ENCODE measurements at places on chromosomes 2 and 18.

DNA sequence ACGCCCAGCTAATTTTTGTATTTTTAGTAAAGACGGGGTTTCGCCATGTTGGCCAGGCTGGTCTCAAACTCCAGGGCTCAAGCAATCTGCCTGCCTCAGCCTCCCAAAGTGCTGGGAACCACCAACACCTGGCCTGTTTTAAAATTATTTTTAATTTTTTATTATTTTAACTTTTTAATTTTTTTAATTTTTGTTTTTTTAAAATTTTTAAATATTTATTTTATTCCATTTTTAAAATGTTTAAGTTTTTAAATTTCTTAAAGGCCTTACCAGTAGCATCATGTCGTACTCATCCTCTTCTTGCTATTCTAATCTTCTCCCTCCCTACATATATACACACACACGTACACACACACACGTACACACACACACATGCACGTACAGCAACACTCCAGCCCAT lies 1.4 kb downstream of the LYG1 start:
- no peak for DNase-seq

DNA sequence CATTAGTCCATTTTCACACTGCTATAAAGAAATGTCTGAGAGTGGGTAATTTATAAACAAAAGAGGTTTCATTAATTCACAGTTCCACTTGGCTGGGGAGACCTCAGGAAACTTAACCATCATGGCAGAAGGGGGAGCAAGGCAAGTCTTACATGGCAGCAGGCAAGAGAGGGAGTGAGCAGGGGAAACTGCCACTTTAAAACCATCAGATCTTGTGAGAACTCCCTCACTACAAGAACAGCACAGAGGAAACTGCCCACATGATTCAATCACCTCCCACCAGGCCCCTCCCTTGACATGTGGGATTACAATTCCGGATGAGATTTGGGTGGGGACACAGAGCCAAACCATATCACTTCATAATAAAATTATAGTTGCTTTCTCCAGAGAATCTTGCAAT lies 365.5 kb upstream of the ID2 start:
- no peak for DNase-seq

DNA sequence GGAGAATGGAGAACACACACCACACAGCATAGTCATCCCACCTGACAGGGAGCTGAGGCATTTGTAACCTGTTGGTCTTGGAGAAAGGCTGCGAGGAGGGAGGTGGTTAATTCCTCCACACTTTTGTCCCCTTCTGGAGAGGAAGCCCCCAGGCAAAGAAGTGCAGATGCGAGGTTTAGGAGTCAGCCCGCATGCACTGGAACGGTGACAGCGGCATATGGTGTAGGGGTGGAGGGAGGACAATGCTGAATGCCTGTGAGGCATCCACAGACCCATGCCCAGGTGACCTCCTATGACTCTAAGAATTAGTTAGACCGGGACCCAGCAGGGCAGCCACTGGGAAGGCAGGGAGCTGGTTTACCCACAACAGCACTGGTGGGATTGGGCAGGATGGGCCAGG lies 12.2 kb downstream of the SPATA3 start:
- no peak for DNase-seq

DNA sequence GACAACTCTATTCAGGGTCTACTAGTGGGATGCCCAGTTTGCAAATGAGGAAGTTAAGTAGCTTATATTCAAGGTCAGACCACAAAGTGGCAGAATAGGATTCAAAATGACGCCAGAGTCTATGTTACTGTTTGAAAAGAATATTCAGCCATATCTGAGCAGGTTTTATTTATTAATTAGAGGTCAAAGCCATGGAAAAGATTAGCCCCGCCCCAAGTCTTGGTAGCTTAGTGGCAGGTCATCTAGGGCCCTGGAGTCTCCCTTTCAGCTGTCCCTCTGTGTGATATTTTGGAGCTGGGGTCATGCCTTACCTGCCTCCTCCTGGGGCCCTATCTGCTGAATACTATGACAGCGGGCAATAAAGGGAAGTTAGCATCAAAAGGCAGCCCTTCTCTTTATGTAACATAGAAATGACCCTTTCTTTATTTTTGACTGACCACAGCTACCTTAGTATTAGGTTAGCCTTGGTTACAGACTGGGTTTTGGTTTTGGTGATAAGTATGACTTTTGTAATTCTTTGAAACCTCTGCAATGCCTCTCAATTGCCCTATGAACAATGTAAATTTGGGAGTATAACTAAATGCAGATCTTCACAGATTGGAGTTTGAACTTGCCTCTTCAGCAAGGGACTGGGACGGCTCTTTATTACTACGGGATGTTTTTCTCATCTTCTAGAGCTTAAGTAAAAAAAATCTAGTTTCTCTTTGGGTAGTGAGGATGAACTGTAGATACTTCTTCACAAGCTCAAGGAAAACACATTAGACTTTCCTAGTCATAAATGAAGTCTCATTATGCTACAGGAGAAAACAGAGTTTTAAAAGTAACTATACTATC lies 153.0 kb upstream of the ITGA4 start:
- DNase-seq = no peak

- DNase-seq = no peak
Measured at GRCh38 chr18:60445341-60445740, 72.8 kb upstream of the MC4R start.

DNA sequence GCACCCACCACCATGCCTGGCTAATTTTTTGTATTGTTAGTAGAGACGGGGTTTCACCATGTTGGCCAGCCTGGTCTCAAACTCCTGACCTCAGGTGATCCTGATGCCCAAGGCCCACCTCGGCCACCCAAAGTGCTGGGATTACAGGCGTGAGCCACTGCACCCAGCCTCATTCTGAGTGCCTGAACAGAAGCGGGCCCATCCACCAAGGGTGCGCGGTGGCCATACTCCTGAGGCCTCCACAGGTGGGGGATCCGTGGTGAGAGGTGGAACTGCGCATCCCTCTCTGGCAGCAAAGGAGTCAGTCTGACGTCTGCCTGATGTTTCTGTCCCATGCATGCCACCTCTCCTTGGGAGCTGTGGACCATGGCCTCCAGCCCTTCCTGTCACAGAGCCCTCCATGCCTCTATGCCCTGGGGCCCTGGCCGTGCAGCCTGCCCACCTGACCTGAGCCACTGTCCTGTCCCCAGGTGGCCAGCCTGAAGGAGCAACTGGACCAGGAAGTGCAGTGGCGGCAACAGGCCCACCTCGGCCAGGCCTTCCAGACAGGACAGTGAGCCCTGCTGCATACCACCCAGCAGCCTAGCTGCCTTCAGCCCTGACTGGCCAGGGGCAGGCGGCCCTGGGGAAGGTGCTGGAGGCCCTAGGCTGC lies 7.6 kb upstream of the SNED1 start:
- DNase-seq = no peak

DNA sequence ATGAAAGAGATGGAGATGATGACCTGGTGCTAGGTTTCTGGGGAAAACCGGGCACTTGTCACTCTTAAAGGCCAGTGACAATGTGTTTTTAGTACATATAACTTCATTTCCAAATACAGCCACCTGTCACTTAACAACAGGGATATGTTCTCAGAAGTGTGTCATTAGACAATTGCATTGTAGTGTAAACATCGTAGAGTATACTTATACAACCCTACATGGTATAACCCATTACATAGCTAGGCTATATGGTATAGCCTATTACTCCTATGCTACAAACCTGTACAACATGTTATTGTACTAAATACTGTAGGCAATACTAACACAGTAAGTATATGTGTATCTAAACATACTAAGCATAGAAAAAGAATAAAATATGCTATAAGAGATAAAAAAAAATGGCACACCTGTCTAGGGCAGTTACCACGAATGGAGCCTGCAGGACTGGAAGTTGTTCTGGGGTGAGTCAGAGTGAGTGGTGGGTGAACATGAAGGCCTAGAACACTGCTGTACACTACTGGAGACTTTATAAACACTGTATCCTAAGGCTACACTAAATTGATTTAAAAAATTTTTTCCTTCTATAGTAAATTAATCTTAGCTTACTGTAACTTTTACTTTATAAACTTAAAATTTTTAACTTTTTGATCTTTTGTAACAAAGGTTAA lies 123.2 kb downstream of the THADA start:
- no peak for DNase-seq

DNA sequence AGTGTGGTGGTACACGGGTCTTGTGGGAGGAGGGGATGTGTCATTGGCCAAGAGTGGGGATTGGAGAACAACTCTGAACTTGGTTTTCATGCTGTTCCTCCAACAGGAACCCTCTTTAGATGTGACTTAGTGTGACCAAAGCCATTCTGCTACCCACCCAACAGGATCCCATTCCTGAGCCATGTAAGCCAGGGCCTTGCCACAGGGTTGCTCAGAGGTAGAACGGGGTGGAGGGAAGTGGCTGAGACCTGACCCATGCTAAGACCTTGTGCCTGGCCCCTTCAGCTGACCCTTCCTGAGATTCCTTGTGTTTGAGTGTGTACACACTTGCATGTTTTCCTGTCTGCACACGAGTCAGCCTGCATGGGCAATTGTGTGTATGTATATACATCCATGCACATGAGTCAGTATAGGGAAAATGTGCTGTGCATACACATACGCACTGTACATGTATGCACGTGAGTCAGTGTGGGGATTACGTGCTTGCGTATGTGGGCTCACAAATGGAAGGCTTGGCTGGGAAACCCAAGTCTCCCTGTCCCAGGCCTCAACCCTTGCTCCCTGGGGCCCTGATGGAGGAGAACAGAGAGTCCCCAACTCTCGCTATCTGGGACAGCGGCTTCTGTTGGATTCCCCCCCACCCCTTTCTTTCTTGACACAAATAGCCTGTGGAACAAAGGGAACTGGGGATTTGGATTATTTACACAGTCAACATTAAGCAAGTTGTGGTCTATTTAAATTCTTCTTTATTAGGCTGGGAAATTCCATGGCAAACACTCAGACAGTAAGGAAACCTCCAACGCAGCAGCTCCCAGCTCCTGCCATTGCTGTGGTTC lies 339.8 kb downstream of the DYSF start:
- DNase-seq = no peak

- no peak for DNase-seq
Measured at GRCh38 chr18:3153107-3153704, 66.6 kb downstream of the MYOM1 start.

DNA sequence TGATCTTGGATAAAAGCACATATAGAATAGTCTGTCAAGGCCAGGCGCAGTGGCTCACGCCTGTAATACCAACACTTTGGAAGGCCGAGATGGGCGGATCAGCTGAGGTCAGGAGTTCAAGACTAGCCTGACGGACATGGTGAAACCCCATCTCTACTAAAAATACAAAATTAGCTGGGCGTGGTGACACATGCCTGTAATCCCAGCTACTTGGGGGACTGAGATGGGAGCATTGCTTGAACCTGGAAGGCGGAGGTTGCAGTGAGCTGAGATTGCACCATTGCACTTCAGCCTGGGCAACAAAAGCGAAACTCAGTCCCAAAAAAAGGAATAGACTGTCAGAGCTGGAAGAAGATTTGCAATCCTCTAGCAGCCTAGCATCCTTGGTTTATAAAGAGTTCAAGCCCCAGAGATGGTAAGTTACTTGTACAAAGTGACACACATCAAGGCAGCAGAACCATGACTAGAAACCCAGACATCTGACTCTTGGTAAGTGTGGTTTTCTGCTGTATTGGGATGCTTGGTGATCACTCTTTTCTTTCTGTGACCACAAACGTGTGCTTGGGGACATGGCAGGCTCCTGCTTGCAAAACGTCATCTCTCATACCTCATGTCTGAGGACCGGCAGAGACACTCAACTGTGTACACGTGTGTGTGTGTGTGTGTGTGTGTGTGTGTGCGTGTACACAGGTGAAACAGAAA lies 69.0 kb downstream of the OSBPL6 start:
- no peak for DNase-seq

- DNase-seq = no peak
Measured at GRCh38 chr2:113123726-113124125, 3.7 kb upstream of the IL1RN start.

- DNase-seq = no peak
Measured at GRCh38 chr2:26074676-26075075, 40.8 kb downstream of the RAB10 start.

- DNase-seq = no peak
Measured at GRCh38 chr2:18560797-18561085, 288 bp upstream of the RDH14 start.

DNA sequence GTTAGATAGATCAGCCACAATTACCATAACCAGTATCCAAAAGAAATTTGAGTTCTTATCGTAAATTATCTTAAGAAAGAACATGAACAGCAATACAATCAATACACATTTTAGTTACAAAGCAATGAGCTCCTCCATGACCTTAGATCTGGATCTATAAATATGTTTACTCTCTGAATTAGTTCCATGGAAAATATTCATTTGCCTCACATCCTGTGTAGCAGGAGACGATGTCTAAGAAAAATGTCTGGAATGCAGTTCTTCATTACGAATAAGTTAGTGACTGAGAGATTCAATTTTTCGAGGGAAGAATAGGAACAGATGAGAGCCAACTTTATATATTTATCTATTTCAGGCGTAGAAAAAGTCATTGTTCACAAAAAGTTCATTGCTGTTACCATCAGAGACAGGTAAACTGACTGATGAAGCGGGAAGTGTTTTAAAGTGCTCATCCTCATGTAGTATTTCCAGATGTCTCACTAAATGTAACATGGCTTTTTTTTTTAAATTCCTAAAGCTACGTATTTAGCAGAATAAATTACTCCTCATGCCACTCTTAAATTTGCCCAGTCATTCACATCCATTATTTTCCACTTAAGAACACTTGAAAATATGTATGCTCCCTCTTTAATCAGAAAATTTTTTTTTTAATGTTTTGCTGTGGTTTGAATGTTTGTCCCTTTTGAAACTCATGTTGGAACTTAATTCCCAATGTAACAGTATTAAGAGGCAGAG lies 106.5 kb upstream of the SCN1A start:
- DNase-seq = no peak

DNA sequence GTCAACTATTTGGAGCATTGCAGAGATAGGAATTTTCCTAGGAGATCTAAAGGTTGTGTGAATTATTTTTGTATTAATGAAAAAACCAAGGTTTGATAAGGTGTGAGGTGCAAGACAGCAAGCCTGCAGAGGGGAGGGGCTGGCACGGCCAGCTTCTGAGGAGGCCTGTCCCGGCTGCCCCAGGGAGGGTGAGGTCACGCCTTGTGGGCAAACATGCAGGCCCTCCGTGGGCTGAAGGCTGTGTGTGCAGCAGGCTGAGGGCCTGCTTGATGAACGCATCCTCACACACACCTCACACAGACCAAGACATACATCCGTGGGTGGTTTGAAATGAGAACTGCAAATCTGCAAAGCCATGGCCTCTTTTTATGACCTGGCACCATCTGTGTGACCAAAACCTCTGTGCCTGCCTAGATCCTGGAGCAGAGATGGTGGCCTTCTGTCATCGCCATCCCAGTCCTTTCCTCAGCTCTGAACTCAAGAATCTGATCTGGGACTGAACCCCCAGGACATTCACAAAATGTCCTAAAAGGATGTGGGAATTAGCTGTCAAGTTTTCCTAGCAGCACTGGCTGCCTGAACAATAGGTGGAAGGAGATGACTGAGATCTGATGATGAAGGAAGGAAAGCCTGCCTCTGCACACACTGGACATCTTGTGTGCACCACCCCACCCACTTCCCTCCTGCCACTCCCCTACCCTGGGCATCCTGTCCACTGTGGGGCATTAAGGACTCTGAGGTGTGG lies 102.4 kb upstream of the MGAT4A start:
- DNase-seq = no peak

GRCh38 chr2:63052411-63053080 lies 1.9 kb downstream of the OTX1 start:
- DNase-seq = no peak

GRCh38 chr18:50188652-50189051 lies 6.3 kb downstream of the MYO5B start:
- DNase-seq = no peak

- DNase-seq = no peak
Measured at GRCh38 chr2:199911877-199912161, 726 bp downstream of the C2orf69 start.

- no peak for DNase-seq
Measured at GRCh38 chr2:40666398-40666797, 214.5 kb upstream of the SLC8A1 start.
